ENCODE measurements at places on chromosomes 11 and 22. TPM values are rescaled to one million over a fixed set of nuclear protein-coding genes. Genes with fewer than 3 reads are reported as not detected.

The GSTT2B gene
- 2.0 TPM for total RNA-seq

The GALNT18 gene
- total RNA-seq, result 68.0 TPM

The GGT1 gene
- total RNA-seq, result 69.7 TPM

The CRYBA4 gene
- total RNA-seq, result not detected

The GGA1 gene
- 72.4 TPM for total RNA-seq

The CNTN5 gene
- 0.80 TPM for total RNA-seq

The OR2AG2 gene
- 0.18 TPM for total RNA-seq

The ZP1 gene
- not detected for total RNA-seq

The LIF gene
- 0.77 TPM for total RNA-seq

The MUS81 gene
- 61.4 TPM for total RNA-seq

The OR5AN1 gene
- total RNA-seq, result 0.03 TPM

The HSCB gene
- 11.2 TPM for total RNA-seq

The OR6A2 gene
- total RNA-seq, result 0.23 TPM

The SC5D gene
- 91.5 TPM for total RNA-seq

GRCh38 chr11:5081405-5081804 lies 12.0 kb downstream of the OR52E1 start:
- no peak for DNase-seq

DNA sequence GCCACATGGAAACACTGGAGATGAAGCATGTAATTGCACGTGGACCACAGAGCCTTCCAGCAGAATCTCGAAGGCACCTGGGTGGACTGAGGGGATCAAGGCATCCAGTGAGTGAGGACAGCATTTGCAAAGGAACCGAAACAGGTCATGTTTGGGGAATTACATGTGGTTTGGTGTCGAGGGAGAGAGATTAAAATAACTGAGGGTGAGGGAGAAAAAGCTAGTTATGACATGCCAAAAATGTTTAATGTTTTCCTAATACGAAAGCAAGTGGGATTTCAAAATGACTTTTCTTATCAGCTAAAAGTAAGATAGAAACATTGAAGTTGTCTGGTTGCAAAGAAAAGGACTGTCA lies 157.1 kb downstream of the BLID start:
- peak; percentile 8 for DNase-seq

DNA sequence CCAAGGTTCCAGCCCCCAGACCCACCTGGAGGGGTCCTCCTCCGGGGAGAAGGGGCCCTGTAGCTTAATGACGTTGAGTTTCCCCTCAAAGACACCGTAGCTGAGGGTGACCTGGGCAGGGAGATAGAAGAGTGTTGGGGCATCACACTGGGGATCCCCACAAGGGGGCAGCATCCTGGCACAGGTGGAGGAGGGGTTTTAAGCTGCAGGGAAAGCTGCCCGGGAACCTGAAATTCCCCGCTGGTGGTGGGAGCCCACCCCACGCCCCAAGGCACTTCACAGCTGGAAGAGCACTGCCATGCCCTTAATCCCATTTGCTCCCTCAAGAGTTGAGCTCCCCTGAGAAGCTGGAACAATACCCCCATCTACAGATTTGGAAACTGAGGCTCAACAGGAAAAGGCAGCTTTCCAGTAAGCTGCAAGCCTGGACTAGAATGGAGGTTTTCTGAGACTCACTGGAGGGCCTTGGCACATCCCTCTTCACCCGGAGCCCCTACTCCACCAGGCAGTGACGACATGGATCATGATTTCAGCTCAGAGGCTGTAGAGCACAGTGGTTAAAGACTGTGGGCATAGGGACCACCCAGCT lies 13.7 kb downstream of the MFNG start:
- no peak for DNase-seq

- DNase-seq, result no peak
These were observed 306.0 kb downstream of the BUD13 start for GRCh38 chr11:116466801-116467200.

- DNase-seq, result no peak
These were observed 12.0 kb upstream of the EFCAB6 start for GRCh38 chr22:43823911-43824665.

GRCh38 chr11:100625041-100625440 lies 62.0 kb upstream of the ARHGAP42 start:
- peak; percentile 50 for DNase-seq

DNA sequence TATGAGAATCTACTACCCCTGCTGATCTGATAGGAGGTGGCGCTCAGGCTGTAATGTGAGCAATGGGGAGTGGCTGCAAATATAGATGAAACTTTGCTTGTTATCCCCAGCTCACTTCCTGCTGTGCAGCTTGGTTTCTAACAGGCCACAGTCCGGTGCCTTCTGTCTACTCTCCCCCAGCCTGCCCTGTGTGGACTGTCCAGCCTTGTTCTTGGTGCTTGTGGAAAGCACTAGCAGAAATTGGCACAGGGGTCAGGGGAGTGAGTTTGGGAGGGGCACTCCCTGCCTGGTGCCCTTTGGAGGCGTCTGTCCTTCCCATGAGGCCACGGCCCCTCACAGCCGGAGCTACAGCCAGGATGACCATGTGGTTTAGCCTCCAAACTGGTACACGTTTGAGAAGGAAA lies 14.3 kb downstream of the MOV10L1 start:
- no peak for DNase-seq

DNA sequence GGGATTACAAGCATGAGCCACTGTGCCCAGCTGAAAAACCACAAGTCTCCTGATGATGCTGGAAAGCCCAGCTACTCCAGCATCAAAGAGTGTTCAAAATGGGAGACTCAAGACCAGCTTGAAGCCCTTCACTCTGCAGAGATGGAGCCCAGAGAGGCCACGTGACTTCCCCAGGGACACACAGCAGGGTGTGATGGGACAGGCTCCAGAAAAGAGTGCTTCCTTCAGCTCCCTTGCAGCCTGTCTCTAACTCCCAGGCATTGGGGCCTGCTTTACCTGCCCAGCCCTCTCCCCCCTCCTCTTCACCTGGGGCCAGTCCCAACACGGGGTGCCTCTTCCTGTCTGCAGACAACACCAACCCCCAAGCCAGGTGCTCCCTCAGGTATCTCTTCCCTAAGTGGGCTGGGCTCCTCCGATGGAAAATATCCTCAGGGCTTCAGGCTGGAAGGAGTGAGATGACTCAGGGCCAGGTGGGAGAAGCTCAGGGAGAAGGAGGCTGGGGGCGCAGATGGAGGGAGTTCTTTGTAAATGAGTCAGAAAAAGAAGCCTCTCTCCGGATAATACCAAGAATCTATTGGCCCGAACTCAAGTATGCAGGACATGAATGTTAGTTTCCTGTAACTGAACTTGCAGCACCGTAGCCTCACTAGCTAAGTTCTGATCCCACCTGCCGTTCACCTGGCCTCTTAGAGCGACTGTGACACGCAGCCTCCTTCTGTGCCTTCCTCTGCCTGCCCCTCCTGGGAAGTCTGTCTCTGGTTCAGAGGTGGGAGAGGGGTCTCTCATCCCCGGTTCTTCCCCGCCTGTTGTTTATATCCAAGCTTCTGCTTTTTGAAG lies 326.6 kb downstream of the MN1 start:
- DNase-seq, result peak; percentile 39

DNA sequence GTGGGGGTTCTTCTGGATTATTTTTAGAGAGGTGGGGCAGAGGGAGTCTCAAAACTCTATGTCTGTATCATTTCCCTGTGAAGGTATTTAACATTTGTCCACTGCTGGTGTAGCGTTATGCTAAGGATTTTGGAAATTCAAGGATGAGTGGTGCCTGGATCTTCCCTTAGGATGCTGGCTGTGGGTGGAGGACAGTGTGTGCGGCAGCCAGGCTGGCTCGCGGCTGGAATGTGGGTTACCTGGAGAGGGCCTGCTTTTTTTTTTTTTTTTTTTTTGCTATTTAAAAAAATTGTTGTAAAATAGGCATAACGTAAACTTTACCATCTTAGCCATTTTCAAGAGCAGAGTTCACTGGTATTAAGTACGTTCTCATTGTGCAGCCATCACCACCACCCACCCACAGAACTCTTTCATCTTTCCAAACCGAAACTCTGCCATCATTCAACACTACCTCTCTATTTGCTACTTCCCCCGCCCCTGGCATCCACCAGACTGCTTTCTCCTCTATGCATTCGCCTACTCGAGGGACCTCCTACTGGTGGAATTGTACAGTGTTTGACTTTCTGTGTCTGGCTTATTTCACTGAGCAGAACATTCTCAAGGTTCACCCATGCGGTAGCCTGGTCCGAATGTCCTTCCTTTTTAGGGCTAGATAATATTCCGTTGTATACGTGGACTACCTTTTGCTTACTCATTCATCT lies 67.1 kb downstream of the PARVB start:
- DNase-seq, result peak; percentile 31

DNA sequence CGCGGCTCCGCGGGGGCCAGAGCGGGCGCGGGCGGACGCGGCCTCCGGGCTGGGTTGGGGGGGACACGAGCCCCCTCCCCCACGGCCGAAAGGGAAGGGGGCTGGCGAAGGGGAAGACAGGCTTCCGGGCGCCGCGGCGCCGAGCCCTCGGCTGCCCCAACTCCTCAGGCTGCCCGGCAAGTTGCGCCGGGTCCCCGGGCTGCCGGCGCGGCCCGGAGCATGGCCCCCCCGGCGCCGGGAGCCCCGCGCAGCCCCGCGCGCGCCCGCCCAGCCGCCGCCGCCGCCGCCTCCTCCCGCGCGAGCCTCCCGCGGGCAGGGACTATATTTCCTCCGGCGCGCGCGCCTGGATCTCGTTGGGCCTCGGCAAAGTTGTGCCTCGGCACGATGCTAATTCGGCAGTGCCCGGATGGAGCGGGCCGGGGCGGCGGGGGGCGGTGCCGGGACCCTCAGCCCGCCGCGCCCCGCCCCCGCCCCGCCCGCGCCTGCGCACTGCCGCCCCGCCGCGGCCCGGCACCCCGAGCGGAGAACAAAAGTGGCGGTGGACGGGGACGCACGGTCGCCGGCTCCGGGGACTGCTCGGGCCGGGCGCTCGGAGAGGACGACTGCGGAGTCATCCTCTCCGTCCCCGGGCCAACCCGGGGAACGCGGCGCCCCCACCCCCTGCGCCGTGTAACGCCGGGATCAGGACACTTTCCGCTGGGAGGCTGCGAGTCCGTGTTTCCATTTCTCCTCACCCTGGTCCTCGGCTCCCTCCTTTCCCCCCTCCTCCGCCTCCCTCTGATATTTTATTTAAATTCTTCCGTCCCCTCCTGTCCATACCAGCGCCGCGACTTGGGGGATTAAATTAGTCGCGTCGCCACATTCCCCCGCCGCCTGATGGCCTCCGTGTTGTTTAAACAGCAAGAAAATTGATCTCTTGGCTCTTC lies at the start of gene PHF21B:
TSS of gene PHF21B (minus strand) at position 400 of the 926 bp plus-strand sequence. CDS start 456 bp downstream, outside the sequence.
- peak; percentile 86 for DNase-seq

GRCh38 chr22:25348391-25348790 lies 129.0 kb downstream of the CRYBB2 start:
- DNase-seq, result no peak

GRCh38 chr11:130042093-130042591 lies 27.6 kb upstream of the APLP2 start:
- DNase-seq, result peak; percentile 41

DNA sequence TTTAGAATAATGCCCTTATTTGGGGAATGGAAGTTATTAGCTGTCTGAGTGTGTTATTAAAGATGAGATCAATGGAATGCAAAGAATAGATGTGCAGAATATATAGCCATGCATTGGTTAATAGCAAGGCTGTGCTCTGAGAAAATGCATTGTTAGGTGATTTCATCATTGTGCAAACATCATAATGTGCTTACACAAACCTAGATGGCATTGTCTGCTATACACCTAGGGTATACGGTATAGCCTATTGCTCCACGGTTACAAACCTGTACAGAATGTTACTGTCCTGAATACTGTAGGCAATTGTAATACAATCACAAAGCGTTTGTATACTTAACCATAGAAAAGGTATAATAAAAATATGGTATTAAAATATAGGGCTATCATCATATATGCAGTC lies 25.5 kb downstream of the SLC5A12 start:
- no peak for DNase-seq

GRCh38 chr22:26124991-26125725 lies 44.1 kb upstream of the SEZ6L start:
- DNase-seq, result no peak

- no peak for DNase-seq
These were observed 179.7 kb upstream of the MTNR1B start for GRCh38 chr11:92789761-92790160.

DNA sequence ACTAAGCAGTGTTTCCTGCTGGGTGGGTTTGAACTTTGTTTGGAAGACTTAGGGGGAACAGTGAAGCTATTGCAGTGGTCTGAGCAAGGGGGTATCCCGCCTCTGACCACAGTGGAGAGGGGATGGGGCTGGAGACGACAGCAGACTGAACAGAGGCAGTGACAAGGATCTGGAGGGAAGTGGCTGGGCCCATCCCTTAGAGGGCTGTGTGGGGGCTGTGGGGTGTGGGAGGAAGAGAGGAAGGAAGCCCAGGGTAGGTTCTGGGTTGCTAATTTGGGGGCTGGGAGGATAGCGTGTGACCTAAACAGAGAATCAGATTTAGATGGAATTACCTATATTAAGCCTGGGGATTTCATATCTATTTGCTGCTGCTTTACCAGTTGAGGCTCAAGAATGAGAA lies 70.7 kb downstream of the BMAL1 start:
- no peak for DNase-seq

- DNase-seq, result no peak
These were observed 430.9 kb downstream of the ETS1 start for GRCh38 chr11:128156486-128156885.

GRCh38 chr11:112995423-112996090 lies 34.3 kb downstream of the NCAM1 start:
- no peak for DNase-seq

DNA sequence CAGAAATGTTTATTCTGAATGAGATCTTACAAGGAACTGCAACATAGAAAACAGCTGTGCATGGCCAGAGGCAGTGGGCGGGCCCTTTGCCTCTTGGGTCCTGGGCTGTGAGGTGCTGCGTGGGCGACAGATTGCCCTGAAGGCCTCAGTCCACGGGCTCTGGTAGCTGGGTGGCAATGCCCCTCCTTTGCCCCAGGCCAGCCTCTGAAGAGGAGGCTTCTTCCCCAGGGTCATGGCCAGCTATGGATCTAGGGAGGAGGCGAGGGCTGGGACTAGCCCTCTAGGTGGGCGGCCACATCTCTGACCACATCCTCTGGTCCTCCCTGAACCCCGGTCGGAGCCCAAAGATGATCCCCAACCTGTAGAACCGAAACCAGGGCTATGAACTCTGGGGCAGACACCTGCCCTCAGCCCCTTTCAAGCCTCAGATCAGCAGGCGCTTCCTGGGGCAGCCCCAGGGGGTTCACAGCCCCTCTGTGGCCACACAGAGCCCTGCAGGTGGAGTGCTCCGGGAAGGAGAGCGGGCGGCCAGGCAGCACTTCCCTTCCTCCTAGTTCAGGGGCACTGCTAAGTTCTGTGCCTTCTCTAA lies 6.6 kb upstream of the CDC42BPG start:
- no peak for DNase-seq

DNA sequence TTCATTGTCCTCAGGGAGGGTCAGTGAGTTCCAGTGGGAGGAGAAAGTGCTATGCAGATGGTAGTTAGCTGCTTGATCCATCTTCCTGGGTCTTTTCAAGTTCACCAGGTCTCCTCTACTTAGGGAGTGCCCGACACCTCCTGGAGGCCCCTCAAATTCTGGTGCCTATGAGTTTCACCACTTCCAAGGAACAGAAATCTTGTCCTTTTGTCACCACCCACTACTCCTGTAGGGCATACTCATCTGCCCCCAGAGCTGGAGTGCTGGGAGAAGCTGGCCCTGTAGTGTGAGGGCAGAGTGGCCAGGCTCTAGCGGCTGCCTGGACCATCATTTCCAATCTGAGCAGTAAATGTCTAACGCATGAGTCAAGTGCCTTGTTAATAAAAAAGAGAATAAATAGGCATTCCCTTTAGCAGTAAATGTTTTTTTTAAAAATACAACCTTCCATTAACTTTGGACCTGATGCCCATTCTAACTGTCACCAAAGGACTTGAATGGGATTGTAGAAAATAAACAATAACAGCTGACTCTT lies 12.5 kb downstream of the IRAG1 start:
- DNase-seq, result no peak

- no peak for DNase-seq
These were observed 60.9 kb downstream of the TRIM44 start for GRCh38 chr11:35723493-35723892.

- no peak for DNase-seq
These were observed 79.0 kb downstream of the MYO7A start for GRCh38 chr11:77207019-77207485.
